AG09319 (cell line): ENCODE measurements at places on chromosomes 16 and 17.

DNA sequence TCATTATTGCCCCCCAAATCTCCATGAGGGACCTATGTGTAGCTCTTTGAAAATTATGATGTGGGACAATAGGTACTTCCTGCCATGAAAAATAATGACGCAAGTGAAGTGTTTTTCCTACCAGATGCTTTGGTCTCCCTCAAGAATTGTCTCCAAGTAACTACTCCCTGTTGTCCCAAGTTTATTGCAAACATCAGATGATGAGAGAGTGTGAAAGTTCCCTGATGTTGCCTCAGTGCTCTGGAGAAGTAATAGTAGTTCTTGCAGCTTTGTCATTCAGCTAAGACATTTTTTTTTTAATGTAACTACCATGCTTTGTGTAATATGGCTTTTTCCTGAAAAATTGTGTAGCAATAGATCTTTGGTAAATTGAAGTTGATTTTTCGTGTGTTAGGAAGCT, 20.1 kb downstream of the LPCAT2 start:
- DNase-seq = no peak

DNA sequence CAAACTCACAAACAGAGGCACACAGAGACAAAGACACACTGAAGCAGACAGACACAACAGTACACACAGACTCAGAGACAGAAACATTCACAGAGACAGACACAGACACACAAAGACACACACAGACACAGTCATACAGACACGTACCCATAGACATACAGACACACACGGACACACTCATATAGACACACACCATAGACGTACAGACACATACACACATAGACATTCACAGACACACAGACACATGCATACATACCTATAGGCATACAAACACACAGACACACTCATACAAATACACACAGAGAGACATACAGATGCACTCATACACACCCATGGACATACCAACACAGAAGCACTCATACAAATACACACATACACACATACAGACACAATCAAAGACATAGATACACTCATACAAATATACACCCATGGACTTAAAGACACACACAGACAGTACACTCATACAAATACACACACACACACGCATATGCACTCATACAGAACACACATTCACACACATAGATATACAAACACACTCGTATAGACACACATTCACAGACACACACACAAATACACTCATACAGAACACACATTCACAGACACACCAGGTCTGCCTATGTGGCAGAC, 19.9 kb upstream of the MRTFB start:
- no peak for DNase-seq

- DNase-seq = no peak
Observed at GRCh38 chr16:72877374-72878028, 170.4 kb downstream of the ZFHX3 start.

GRCh38 chr16:84184775-84185174, 2.1 kb downstream of the TAF1C start:
- DNase-seq = no peak

GRCh38 chr17:41784207-41784744, 2.2 kb downstream of the JUP start:
- no peak for DNase-seq

- DNase-seq = no peak
Observed at GRCh38 chr17:19344311-19345066, 18.0 kb downstream of the B9D1 start.

DNA sequence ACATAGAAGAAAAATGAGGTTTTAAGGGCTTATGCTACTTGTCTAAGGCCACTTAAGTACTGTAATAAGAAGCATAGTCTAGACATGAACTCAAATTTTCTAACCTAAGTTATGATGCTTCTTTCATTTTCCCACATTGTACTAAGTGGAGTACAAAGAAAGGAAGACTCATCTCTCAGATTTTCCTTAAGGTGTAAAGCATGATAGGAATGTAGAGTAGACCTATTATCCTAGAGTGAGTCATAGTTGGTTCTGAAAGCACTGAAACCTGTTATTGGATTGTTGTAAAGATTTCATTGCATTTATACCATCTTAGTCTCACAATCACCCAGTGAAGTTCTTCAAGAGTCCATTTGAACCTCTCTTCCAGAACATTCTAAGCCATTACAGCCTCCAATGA, 343.8 kb downstream of the TOX3 start:
- DNase-seq = no peak

- no peak for DNase-seq
Observed at GRCh38 chr17:43314611-43315011, 80.8 kb upstream of the RNU2-1 start.

DNA sequence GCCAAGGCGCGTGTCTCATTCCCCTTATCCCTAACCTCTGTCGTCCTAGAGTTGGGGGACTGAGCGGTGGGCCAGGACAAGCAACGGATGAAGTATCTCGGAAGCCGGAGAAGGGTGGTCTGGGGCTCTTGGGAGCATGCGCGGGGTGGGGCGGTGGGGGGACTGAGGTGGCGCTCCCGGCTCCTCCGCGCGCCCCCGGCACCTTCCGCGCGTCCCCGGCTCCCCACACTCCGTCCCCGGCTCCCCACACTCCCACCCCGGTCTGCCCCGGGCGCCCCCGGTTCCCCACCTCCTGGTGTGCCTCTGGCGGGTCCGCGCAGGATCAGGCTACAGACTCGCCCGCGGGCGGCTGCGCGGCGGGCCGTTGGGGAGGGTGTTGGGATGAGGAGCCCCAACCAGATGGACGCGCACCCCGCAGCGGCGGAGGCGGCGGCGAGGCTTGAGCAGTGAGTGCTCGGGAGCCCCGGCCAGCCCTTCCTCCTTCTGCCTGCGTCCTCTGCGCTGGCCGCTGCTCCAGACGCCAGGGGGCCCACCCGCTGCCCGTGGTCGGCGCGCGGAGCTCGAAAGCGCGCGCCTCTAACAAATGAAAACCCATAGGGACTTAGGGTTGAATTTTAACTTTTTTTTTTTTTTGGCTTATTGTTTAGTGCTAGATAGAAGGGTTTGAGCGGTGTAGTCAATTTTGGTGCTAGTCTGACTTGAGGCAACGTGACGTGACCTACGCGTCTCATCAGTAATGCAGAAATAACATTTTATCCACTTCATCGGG, 5.6 kb upstream of the CRYM start:
- DNase-seq = no peak

DNA sequence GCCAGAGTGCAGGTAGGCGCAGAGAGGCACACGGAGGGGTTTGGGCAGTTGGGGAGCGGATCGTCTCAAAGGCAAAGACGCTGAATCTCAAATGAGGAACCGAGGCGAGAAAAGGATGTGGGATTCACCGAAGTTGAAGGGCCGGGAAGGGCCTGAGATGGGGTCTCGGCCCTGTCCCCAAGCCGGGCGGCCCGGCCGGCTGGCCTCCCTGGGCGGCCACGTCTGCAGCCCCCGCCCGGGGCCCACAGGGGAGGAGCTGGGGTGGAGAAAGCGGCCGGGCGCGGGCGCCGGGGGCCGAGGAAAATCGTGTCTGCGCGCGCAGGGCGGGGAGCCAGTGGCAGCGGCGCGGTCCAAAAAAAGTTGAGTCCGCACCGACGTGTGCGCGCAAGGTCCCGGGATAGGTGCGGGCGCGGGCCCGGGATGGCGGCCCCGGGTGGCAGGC, 458 bp downstream of the SLC12A4 start:
- DNase-seq = no peak

DNA sequence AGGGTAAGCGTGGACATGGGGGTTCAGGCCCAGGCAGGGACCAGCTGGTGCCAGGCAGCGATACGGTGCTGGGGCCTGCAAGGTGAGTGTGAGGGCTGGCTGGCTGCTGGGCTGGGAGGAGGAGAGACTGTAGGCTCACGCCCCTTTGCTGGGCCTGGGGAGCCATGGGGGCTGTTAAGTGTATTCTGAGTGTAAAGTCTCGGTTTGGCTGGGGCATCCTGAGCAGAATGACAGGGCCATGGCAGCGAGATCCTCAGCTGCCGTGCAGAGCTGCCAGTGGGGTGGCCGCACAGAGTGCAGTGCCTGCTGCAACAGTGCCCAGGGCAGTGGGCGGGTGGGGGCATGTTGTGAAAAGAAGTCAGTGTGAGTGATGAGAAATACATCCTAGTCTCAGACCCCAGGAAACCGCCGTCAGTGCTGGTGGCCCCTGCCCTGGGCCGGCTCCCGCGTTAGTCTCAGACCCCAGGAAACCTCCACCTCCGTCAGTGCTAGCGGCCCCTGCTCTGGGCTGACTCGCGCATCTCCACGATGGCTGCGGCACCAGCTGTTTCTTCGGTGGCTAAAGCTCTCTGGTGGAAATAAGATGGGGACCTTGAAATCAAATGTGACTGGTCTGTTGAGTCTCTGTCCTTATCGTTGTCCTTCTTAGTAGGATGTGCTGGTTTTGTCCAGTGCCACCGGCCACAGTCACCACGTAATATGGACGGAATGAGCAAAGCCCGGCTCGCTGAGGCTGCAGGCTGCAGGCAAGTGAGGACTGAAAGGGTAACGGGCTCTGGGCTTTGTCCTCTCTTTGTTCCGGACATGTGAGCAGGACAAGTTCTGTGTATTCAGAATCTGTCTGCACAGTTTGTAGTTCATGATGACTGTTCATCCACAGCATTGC, 22.9 kb downstream of the ACSF3 start:
- no peak for DNase-seq

DNA sequence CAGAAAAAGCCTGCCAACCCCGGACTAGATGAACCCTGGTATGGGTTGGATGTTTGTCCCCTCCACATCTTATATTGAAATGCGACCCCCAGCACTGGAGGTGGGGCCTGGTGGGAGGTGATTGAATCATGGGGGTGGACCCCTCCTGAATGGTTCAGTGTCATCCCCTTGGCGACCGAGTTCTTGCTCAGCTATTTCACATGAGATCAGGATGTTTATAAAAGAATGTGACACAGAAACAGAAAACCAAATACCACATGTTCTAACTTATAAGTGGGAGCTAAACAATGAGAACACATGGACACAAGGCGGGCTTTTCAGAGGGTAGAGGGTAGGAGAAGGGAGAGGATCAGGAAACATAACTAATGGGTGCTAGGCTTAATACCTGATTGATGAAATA, 576.0 kb upstream of the HSBP1 start:
- DNase-seq = no peak

DNA sequence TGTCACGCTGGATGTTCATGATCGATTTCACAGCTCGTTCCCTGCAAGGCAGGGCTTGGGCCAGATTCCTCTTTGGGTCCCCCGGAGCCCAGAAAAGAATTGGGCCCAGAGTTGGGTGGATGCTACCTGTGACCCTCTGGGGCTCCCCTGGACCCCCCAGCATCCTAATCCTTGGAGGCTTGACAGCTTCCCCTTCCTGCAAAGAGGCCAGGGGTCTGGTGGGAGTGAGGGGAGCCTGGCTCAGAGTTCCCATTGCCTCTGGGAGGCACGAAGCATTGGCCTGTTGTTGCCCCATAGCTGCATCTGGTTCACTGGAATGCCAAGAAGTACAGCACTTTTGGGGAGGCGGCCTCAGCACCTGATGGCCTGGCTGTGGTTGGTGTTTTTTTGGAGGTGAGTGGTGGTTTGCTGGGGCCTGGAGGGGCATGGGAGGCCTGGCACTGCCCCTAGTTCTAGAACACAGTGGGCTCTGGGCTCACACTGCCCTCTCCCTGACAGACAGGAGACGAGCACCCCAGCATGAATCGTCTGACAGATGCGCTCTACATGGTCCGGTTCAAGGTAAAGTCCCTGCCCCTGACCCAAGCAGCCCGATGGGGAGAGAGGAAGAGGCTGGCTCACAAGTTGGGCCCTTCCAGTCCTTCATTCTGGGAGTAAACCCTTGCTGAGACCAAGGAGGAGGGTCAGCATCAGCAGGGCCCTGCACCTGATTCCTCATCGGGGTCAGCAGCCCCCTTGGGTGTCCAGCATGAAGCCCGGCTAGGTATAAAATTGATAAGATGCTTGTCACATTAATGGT, 7.2 kb downstream of the CA7 start:
- DNase-seq = no peak

DNA sequence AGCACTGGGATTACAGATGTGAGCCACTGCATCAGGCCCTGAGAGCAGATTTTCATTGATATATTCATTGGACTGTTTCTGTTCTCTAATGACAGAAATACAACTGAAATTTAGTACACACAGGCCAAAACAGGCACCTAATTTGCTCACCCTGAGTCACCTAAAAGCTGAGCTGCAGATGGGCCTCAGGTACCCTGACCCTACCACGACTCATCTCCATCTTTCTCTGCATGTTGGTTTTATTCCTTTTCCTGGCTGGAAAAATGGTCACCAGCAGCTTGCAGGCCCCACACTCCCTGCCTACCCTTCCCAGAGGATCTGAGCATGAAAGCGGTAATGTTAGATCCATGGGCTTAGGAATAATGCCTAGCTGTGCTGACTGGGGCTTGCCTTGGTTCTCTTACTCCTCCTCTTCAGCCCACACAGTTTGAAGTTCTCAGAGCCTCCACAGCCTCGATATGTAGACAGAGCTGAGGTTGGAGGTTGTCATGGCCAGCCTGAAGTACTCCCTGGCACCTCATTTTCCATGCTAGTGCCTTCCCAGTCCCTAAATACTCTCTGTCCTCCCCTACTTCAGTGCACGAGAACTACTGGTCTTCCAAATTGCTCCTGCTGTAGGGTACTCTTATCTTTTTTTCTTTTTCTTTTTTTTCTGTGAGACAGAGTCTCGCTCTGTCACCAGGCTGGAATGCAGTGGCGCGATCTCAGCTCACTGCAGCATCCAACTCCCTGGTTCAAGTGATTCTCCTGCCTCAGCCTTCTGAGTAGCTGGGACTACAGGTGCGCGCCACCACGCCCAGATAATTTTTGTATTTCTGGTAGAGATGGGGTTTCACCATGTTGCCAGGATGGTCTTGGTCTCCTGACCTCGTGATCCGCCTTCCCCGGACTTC, 51.1 kb downstream of the CENPV start:
- DNase-seq = no peak

- DNase-seq = no peak
Observed at GRCh38 chr17:77503916-77504651, 363.3 kb downstream of the SEC14L1 start.

DNA sequence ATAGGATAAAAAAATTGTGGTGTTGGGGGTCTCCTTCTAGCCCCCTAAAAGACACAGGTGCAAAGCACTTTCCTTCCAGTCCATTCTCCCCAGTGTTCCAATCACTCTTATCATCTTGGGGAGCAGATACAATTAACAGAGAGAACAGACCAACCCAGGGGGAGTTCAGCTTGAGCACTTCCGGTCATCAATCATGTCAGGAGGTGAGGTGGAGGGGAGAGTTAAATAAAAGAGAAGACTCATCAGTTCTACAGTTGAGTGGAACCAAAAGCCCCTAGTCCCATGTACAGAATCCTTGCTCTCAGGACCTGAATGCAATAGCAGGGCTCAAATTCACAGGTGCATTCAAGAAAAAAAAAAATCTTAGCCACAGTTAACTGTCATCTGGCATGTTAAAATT, 122.3 kb downstream of the DYNLRB2 start:
- no peak for DNase-seq
